ENCODE measurements at places on chromosomes 16 and 17. TPM values are rescaled to one million over a fixed set of nuclear protein-coding genes. Genes with fewer than 3 reads are reported as not detected.

Gene NAGS
- total RNA-seq = 14.0 TPM

Gene CCT6B
- 2.6 TPM for total RNA-seq

Gene OMG
- not detected for total RNA-seq

Gene TAT
- 3.9 TPM for total RNA-seq

DNA sequence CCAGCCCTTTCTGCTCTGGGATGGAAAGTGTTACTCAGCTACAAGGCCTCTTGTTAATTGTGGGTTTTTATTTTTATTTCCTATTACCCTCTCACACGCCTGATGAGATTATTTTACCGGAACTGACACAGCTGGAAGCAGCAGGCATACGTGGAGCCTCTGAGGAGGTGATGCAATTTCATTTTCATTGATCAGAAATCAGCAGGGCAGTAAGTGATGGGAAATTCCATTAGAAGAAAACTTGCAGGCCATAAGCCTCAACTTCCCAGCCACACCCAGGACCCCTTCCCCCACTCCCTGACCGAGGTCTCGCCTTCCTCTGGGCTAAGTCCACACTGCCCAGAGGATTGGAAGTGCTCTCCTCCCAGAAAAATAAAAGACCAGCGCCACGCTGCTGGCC lies 69.7 kb downstream of the ZFHX3 start:
- no peak for DNase-seq

- DNase-seq = no peak
Observed at GRCh38 chr16:30361180-30361579, 6.1 kb upstream of the CD2BP2 start.

Gene CD300A
- 1.1 TPM for total RNA-seq

DNA sequence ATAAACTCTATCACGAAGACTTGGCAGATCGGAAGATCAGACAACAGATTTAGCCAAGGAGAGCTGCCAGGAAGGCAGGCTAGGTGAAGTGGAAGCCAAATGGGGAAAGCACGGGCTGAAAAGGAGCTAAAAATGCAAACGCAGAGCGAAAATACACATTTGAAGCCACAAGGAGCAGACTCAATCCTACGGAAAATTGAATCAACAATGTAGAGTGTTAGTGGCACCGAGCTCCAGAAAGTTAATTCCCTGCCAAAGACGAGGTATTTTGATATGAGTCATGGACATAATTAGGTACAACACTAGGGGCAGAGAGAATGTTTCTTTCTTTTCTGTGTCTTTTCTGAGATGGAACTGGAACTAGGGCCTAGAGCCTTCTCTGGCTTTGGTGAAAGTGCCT lies 20.7 kb downstream of the GSG1L start:
- DNase-seq = no peak

DNA sequence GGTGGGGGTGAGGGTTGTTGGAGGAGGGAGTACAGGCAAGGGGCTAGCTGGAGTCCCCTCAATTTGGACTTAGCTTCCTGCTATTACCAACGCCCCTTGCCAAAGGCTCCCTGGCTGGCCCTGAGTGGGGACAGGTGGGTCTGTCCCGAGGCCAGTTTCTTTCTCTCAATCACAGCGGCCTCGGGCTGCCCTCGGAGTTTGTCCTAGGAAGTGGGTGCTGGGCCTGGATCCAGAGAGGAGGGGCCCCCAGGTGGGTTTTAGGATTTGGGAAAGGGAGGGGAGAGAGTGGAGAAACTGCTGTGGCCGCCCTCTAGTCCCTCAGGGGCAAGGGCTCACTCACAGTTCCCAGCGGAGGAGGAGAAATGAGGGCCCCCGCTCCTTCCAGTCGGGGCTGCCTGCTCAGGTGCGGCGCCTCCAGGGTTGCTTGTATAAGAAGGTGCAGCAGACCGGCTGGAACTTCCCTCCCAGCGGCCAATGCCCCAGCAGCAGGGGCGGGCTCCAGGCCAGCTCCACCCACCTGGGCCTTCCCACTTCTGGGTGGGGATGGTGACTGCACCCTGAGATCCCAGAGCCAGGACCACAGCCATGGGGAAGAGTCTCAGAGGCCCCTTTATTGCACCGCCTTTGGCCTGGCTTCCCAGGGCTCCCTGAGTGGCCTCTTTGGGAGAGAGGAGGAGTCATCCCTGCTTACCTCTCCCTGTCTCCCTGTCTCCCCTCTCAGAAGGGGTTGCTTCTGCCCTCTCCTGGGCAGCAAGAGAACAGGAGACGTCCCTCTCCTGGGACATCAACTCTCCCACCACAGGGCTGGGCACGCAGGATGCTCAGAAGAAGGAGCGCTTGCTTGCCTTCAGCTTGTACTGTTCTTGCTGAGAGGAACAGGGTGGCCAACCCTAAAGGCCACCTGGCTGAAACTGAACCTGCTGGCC lies 112.0 kb upstream of the SMURF2 start:
- DNase-seq = peak; percentile 89

Gene HEXIM1
- total RNA-seq = 19.2 TPM
